ENCODE measurements at places on chromosomes 4 and X. TPM values are rescaled to one million over a fixed set of nuclear protein-coding genes. Genes with fewer than 3 reads are reported as not detected.

The SPATA4 gene
- total RNA-seq: 0.10 TPM

The APLN gene
- 8.2 TPM for total RNA-seq

The SLC38A5 gene
- 252 TPM for total RNA-seq

The ARL9 gene
- total RNA-seq: 0.60 TPM

The USP17L5 gene
- not detected for total RNA-seq

The PHEX gene
- 0.60 TPM for total RNA-seq

The ASB9 gene
- 1.0 TPM for total RNA-seq

The PHOX2B gene
- not detected for total RNA-seq

The ZNF711 gene
- total RNA-seq: 2.8 TPM

The PLS3 gene
- 305 TPM for total RNA-seq

The CAPN6 gene
- total RNA-seq: 0.14 TPM

The ITIH6 gene
- total RNA-seq: not detected

The ARHGEF6 gene
- total RNA-seq: 0.07 TPM

The FTHL17 gene
- not detected for total RNA-seq

The PLAC8 gene
- 1.6 TPM for total RNA-seq

The PDCL2 gene
- not detected for total RNA-seq

The AR gene
- total RNA-seq: 0.04 TPM

The CT45A2 gene
- total RNA-seq: not detected

The DCHS2 gene
- total RNA-seq: not detected

The TBX22 gene
- total RNA-seq: not detected

The TMEM255A gene
- total RNA-seq: 0.07 TPM

The PLP1 gene
- total RNA-seq: not detected

The RBM46 gene
- not detected for total RNA-seq

The TXK gene
- total RNA-seq: not detected

The VEGFC gene
- total RNA-seq: 80.3 TPM

The TECRL gene
- not detected for total RNA-seq

The H2BW2 gene
- not detected for total RNA-seq

The NSG1 gene
- total RNA-seq: 28.1 TPM

The LRIT3 gene
- not detected for total RNA-seq

The OPRPN gene
- not detected for total RNA-seq

The MAGEA12 gene
- not detected for total RNA-seq

The CT45A9 gene
- not detected for total RNA-seq

The SLC10A7 gene
- total RNA-seq: 12.4 TPM

The CORIN gene
- total RNA-seq: 0.04 TPM

The MAGEA11 gene
- not detected for total RNA-seq

The PABPC1L2B gene
- not detected for total RNA-seq

The WDR44 gene
- total RNA-seq: 16.2 TPM

The GAGE12F gene
- total RNA-seq: not detected

The ITM2A gene
- total RNA-seq: 13.7 TPM

The SLIT2 gene
- total RNA-seq: 22.6 TPM

The ENAM gene
- total RNA-seq: not detected

The TRPC5OS gene
- not detected for total RNA-seq

The TDO2 gene
- not detected for total RNA-seq

The FHDC1 gene
- total RNA-seq: 2.3 TPM

The NAA11 gene
- not detected for total RNA-seq

The MXD4 gene
- 15.8 TPM for total RNA-seq

Data from foreskin keratinocyte (primary cell).